Activated T-cell treated with anti-CD3 and anti-CD28 coated beads, Interleukin-2, amount 50 U/mL, for 24 hours (primary cell): ENCODE measurements at places on chromosomes 16 and 17.

DNA sequence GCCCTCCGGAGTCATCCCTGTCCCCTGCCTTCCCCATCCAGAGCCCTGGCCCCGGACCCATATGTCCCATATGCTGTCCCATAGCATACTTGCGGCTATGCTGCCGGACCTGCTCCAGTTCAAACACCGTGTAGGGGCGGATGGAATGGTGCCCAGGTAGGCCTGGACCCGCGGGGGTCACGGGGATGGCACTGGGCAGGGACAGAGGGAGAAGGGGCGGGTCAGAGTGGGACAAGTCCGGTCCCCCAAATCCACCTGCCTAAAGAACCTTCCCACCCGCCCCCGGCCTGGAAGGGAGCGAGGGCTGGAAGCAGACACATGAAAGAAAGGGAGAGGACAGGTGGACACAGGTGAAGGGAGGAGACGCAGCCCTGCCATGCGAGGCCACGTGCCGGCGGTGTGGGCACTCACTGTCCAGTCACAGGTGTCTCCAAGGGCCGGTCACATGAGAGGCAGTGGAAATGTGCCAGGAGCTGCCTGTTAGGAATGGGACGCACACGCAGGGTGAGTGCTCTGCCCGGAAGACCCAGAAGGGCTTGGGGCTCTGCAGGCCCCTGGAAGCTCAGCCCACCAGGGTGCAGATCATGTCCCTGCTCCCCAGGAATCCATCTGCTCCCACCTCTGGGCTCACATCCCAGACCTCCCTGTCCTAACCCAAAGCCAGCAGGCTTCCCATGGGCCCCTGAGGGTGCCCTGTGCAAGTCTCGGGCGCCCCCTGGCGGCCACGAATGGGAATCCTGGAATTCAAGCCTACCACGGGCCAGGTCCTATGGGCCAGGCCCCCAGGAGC, 14.0 kb downstream of the UBALD2 start:
- DNase-seq = peak; percentile 93
- peaks cover 38% of the 10 kb centered on the region for H3K4me1 ChIP-seq
- H3K27ac ChIP-seq = peak overlapping the region; percentile 64
- no peaks in the 10 kb centered on the region for H3K36me3 ChIP-seq

DNA sequence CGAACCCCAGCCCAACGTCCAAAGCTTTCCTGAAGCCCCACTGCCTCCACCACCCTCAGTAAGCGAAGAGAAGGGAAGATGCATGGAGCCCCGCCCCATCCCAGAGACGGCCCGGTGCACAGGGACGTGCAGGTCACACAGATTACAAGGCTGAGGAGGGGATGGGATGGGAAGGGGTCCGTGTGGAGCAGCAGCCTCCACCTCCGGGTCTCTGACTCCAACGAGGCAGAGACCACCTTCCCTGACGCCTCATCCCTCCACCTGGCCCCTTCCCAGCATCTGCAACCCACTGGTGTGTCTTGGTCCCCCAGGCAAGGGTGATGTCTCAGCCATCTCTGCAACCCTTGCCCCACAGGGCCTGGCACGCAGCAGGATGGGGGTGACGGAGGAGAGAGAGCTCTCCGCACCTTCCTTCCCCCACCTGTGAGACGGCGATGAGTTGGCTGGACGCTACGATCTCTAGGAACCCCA, 58.5 kb downstream of the TBC1D16 start:
- H3K27ac ChIP-seq = peak overlapping the region; percentile 37
- H3K4me1 ChIP-seq = no peaks in the 10 kb centered on the region
- H3K4me3 ChIP-seq = no peak overlapping the region
- peak; percentile 5 for DNase-seq
- H3K36me3 ChIP-seq = no peaks in the 10 kb centered on the region

GRCh38 chr16:87216148-87216840, 100.9 kb downstream of the C16orf95 start:
- no peaks in the 10 kb centered on the region for H3K36me3 ChIP-seq
- no peak overlapping the region for H3K4me3 ChIP-seq
- H3K27me3 ChIP-seq = no peaks in the 10 kb centered on the region
- no peak overlapping the region for H3K27ac ChIP-seq

DNA sequence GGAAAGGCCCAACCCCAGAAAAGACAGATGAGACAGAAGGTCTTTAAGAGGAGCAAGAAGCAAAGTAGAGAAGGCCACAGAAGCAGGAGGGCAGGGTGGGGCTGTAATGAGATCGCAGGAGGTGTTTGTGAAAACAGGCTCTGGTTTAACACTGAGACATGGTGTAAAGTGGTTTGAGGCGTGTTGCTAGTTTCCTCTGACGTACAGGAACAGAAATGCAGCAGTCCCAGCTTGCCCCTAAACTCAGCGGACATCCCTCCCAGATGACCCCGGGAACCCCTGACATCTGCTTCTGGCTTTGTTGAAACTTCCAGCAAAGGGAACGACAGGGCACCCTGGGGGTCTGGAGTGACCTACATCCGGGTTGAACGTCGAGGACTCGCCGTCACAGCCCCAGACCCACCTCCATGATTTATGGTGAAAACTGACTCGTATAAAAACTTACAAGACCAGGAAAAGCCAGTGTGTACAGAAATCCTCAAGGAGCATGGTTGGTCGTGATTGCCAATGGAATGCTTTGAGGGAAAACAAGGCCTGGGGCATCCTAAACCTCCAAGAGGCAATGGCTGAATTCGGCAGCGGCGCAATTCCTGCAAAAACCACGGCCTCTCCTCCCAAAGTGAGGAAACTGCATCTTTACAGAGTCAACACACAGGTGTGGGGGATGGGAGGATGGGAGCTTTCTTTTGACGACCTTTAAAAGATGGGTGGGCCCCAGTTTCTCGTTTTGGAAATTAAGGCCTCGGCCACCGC, 25.8 kb downstream of the LITAF start:
- H3K4me1 ChIP-seq = peaks cover 85% of the 10 kb centered on the region
- peaks cover 45% of the 10 kb centered on the region for H3K36me3 ChIP-seq
- no peaks in the 10 kb centered on the region for H3K27me3 ChIP-seq
- H3K27ac ChIP-seq = peak overlapping the region; percentile 93
- DNase-seq = peak; percentile 60

- no peak overlapping the region for H3K4me3 ChIP-seq
- no peaks in the 10 kb centered on the region for H3K27me3 ChIP-seq
- no peak overlapping the region for H3K27ac ChIP-seq
- no peaks in the 10 kb centered on the region for H3K36me3 ChIP-seq
Observed at GRCh38 chr16:8877894-8878522, 4.1 kb upstream of the LITAFD start.

DNA sequence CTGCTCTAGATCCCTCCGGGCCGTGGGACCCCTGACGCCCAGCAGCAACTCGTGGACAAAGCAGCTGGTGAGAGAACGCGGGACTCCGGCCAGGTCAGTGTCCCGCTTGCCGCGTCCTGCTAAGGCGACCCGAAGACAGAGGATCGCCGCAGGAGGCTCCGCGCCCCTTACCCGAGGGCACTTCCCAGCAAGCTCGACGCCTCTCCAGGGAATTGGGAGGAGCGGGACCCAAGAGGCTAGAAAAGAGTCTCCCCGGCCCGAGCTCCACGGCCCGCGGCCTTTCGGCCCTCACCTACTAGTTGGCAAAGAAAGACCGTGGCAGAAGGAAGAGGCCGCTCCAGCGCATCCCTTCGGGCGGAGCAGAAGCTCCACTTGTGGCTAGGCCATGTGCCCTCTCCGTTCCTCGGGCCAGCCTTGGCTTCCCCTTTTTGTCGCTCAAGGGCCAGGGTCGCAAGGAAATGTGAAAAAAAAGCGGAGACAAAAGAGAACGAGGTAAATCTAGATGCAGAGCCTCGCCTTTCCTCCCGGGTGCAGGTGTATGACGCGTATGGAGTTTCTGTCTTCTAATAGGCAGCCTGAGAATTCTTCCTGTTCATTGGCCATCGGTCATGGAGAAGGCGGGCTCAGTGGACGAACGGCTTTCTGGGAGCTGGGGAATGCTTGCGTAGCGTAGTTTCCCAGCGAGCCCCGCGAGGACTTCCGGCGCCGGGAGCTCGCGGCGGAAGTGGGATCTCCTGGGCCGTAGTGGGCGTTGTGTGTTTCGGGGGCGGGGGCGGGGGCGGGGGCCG, at the start of gene ZNF213:
Gene ZNF213 (plus strand): TSS at position 692 of the 788 bp plus-strand sequence. CDS start 2,252 bp downstream, outside the sequence.
- H3K36me3 ChIP-seq = peaks cover 57% of the 10 kb centered on the region
- H3K27ac ChIP-seq = peak within 1 kb of the TSS; percentile 97
- peaks cover 31% of the 10 kb centered on the region for H3K4me1 ChIP-seq
- H3K27me3 ChIP-seq = no peaks in the 10 kb centered on the region
- DNase-seq = peak; percentile 88

- DNase-seq = no peak
- no peak overlapping the region for H3K27ac ChIP-seq
- H3K36me3 ChIP-seq = peaks cover 33% of the 10 kb centered on the region
Observed at GRCh38 chr16:88643644-88643932, 5.2 kb downstream of the IL17C start.

- peaks cover 8% of the 10 kb centered on the region for H3K4me1 ChIP-seq
- H3K27ac ChIP-seq = no peak overlapping the region
- no peaks in the 10 kb centered on the region for H3K36me3 ChIP-seq
- DNase-seq = no peak
Observed at GRCh38 chr16:80791411-80791810, 13.0 kb downstream of the CDYL2 start.

GRCh38 chr16:73095142-73095820, 47.4 kb upstream of the ZFHX3 start:
- no peak for DNase-seq
- H3K4me3 ChIP-seq = no peak overlapping the region
- H3K36me3 ChIP-seq = no peaks in the 10 kb centered on the region
- H3K27ac ChIP-seq = no peak overlapping the region
- H3K4me1 ChIP-seq = no peaks in the 10 kb centered on the region

GRCh38 chr16:10776280-10776679, 32.6 kb downstream of the NUBP1 start:
- H3K4me3 ChIP-seq = no peak overlapping the region
- H3K4me1 ChIP-seq = peaks cover 8% of the 10 kb centered on the region
- H3K27me3 ChIP-seq = peaks cover 7% of the 10 kb centered on the region
- DNase-seq = no peak
- no peak overlapping the region for H3K27ac ChIP-seq

DNA sequence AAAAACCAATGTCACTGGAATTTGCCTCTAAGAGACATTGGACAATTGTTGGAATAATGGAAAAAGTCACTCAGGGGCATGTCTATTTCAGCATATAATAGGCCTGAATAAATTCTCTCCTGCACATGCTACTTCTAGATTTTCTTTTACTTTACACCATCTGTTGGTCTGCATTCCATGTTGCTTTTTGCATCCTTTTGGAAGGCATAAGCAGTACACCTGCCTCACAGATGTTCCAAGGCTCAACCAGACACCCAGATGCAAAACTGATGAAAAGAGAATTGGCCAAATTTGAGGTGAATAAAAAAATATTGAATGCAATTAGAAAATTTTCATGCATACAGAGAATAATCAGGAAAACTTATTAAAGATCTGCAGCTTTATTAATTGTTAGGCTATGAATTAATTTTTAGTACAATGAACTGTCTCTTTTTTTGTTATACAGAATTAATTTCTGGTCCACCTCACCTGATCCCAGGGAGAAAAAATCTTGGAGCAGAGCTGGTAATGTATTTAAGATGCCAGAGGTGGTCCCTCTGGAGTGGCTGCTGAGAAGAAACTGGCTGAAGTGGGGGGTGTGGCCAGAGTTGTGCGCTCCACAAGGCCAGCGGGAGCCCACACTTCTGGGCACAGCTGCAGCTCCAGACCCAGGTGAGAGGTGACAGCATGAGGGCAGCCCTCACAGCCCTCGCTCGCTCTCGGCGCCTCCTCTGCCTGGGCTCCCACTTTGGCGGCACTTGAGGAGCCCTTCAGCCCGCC, 778.6 kb downstream of the CDH11 start:
- no peak overlapping the region for H3K27ac ChIP-seq
- no peak for DNase-seq
- H3K36me3 ChIP-seq = no peaks in the 10 kb centered on the region
- no peaks in the 10 kb centered on the region for H3K27me3 ChIP-seq
- H3K4me1 ChIP-seq = no peaks in the 10 kb centered on the region
- no peak overlapping the region for H3K4me3 ChIP-seq

GRCh38 chr16:2032285-2033056, 5.8 kb downstream of the NHERF2 start:
- H3K36me3 ChIP-seq = no peaks in the 10 kb centered on the region
- peaks cover 8% of the 10 kb centered on the region for H3K27me3 ChIP-seq
- DNase-seq = no peak
- peaks cover 3% of the 10 kb centered on the region for H3K4me1 ChIP-seq
- peak overlapping the region; percentile 50 for H3K27ac ChIP-seq

DNA sequence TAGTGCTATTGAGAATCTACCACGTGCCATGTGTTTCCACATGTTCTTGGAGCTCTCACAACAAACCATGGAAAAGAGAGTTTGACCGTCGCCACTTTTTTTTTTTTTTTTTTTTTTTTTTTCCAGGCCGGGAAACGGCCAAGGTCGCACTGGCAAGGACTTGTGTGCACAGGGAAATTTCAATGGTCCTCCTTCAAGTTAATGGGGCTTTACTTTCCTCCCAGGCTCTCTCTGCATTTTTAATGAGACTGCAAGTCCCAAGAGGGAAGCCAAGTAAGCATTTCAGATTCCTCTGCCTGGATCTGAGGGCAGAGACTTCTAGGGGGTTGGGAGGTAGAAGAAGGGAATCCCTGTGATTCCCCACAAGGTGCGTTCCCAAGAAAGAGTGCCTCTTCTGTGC, 94.7 kb upstream of the MPHOSPH6 start:
- no peak for DNase-seq
- H3K27ac ChIP-seq = no peak overlapping the region
- H3K36me3 ChIP-seq = no peaks in the 10 kb centered on the region
- no peaks in the 10 kb centered on the region for H3K4me1 ChIP-seq

DNA sequence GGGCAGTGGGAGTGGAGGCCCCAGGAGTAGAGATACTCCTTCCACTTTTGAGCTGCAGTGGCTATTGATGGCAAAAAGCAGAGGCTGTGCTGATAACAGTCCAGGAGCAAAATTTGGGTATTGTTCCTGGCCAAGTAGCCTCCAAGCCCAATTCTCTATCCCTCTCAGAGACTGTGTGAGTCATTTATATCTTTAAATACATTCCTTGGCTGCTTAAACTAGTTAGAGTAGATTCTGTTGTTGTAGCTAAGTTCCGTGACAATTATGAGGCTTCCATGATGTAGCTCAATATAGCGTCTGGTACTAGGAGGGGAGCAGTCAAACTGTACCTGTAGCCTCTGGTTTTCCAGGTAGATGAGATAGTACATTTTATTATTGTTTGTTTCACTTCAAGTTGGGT, 19.9 kb upstream of the UBE2G1 start:
- H3K36me3 ChIP-seq = no peaks in the 10 kb centered on the region
- peaks cover under 1% of the 10 kb centered on the region for H3K4me1 ChIP-seq
- H3K4me3 ChIP-seq = no peak overlapping the region
- no peak overlapping the region for H3K27ac ChIP-seq
- no peak for DNase-seq

GRCh38 chr17:8806926-8807550, 7.9 kb upstream of the MFSD6L start:
- peaks cover 3% of the 10 kb centered on the region for H3K4me1 ChIP-seq
- no peaks in the 10 kb centered on the region for H3K27me3 ChIP-seq
- H3K36me3 ChIP-seq = peaks cover 19% of the 10 kb centered on the region
- no peak for DNase-seq
- no peak overlapping the region for H3K4me3 ChIP-seq
